Heart right ventricle (tissue), 16 donors: ENCODE measurements at places on chromosomes 5 and 9. TPM values are rescaled to one million over a fixed set of nuclear protein-coding genes. Genes with fewer than 3 reads are reported as not detected.

DNA sequence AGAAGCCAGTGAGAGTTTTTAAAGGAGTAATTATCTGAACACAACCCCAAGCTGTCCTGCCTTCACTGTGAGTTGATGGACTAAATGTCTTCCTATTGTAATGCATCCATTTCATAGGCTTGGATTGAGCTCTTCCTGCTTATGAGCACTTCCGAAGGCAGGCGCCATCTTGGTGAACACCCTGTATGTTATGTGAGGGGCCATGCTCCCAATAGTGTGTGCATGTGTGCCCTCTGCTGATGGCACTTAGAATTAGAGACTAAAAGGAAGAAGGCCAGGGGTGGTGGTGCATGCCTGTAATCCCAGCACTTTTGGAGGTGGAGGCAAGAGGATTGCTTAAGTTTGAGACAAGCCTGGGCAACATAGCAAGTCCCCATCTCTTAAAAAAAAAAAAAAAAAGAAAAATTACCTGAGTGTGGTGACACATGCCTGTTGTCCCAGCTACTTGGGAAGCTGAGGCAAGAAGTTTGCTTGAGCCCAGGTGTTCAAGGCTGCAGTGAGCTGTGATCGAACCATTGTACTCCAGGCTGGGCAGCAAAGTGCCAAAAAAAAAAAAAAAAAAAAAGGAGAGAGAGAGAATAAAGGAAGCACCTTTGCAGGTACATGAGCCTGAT is 65.0 kb downstream of the C9orf152 start:
- no peak for DNase-seq

DNA sequence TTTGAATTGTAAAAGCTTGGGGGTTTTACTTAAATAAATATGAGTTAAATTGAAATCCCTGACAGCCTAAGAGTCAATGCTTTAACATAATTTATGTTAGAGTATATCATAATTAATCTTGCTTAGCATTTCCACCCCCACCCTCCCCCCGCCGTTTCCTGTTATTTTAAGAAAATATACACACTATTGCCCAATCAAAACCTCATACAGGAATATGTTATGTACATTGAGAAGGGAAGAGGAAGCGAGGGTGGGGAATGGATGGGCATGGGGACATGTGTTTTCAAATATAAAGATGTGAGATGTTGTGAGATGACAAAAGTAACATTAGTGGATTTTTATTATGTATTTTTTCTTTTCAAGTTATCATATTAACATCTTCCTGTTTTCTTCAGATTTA is 561.1 kb upstream of the MEF2C start:
- no peak for DNase-seq

The BTNL3 gene
- not detected for total RNA-seq

The MAMDC4 gene
- total RNA-seq, result 11.1 TPM

- no peak for DNase-seq
Observed at GRCh38 chr5:14816999-14817761, 54.4 kb downstream of the ANKH start.

The TSSK1B gene
- 0.11 TPM for total RNA-seq
